ENCODE measurements at places on chromosomes 12 and 14.

DNA sequence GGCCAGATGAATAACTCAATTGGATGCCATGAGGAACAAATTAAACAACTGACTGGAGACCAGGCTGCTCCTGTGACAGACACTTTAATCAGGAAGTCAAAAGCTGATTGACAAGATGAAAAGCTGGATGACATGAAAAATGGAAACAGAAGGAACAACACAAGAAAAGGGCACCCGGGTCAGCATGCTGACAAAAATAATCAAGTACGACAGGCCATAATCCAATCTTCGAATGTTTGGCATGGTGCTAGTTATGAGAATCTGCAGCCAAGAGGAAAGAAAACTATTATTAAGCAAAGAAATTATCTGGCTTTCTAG, 544.7 kb downstream of the ETNK1 start:
- no peak for DNase-seq

- no peak for DNase-seq
Measured at GRCh38 chr14:31700282-31701074, 139.3 kb downstream of the NUBPL start.

GRCh38 chr14:103091041-103091882, 3.3 kb upstream of the EXOC3L4 start:
- DNase-seq, result no peak

GRCh38 chr14:29085546-29085945, 319.0 kb downstream of the FOXG1 start:
- DNase-seq, result no peak

GRCh38 chr12:88361493-88361892, 218.8 kb downstream of the KITLG start:
- DNase-seq, result no peak

DNA sequence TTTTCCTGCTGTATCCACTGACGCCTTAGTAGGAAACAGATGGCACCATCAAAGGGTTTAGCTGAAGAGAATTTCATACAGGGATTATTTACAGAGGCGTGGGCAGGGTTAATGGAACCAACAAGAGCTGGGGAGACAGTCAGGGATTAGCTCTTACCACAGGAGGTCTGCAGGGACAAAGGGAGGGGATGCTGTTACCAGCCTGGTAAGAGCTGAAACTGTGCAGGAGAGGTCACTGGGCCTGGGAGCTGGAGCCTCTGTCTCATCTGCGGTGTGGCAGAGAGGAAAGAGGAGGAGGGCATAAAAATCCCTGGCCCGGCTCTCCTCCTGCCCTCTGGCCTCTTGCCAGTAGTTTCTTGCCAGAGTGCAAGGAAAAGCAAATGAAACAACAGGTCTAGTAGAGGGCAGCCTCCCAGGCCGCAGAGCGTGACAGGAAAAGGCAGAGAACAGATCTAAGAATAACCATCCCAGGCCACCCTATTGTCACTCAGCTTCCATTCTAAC, 18.9 kb upstream of the POC1B start:
- peak; percentile 60 for DNase-seq

DNA sequence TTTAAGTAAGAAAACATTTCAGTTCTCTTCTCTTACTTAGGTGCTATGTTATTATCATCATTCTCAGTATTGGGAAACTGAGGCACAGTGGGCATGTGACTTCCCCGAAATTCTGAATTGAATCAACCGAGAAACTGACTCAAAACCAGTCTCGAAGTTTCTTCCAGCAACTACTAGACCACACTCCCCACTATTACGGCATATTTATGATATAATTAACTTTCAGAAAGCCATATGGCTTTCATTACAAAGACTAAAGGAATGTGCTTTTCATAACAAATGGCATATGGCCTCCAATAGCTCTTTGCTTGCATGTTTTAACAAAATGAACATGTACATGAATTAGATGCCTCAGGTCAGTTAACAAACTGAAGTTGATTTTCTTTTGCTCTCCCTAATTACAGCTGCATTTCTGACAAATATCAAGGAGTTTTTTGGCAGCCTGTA, 182.9 kb upstream of the SLC38A2 start:
- peak; percentile 65 for DNase-seq

GRCh38 chr14:22280497-22281316, 308.3 kb downstream of the DAD1 start:
- DNase-seq, result no peak

DNA sequence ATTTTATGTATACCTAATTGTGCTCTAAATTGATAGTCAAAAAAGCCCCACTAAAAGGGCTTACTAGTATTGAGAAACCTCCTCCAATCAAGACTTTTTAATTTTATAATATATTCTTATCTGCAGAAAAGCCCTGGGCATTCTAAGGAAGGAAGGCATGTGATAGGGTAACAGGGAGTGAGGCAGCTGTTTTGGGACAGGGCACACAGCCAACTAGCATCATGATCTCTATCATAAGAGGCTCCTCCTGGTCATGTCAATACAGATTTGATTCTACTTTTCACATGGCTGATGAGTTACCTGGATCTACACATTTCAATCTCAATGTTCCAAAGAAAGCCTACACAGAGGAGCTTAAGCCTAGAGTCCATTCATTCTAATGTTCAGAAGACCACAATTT, 9.1 kb downstream of the ADAM20 start:
- no peak for DNase-seq

GRCh38 chr14:65594153-65594881, 181.8 kb downstream of the FUT8 start:
- no peak for DNase-seq

GRCh38 chr12:128381541-128381940, 114.6 kb downstream of the TMEM132C start:
- no peak for DNase-seq

All from A172 (cell line).